ENCODE measurements at places on chromosomes 5 and 9.

DNA sequence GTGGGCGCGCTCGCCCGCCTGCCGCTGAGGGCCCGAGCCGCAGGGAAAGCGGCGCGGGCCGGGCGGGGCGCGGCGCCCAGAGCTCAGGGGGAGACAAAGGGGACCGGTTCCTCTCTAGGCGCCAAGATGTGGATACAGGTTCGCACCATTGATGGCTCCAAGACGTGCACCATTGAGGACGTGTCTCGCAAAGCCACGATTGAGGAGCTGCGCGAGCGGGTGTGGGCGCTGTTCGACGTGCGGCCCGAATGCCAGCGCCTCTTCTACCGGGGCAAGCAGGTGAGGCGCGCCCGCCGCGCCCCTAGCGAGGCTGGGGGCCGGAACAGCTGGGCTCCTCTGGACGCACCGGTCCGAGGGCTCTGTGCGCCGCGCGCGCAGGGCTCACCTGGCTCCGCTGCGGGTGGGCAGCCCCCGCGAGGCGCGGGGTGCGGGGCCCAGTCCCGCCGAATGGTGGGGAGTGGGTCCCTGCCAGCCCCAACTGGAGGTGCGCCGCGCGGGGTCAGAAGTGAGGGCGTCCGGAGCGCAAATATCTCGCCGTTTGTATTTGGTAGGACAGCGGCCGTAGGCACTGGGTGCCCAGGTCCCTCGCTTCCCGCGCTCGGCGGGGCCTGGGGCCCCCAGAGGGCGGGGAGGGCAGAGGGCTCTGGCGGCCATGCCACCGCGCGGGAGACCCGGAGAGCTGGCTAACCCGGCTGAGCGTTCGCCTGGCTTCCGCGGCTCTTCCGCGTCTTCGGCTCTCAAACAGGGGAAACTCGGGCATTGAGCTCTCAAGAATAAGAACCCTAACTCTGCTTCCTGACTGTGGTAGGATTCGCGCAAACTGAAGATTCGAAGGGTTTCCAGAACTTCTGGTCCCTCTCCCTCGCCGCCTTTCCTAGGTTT is 607 bp downstream of the UHRF2 start:
- no peak for DNase-seq

GRCh38 chr5:170986598-170986997 is 124.8 kb downstream of the RANBP17 start:
- DNase-seq, result no peak

DNA sequence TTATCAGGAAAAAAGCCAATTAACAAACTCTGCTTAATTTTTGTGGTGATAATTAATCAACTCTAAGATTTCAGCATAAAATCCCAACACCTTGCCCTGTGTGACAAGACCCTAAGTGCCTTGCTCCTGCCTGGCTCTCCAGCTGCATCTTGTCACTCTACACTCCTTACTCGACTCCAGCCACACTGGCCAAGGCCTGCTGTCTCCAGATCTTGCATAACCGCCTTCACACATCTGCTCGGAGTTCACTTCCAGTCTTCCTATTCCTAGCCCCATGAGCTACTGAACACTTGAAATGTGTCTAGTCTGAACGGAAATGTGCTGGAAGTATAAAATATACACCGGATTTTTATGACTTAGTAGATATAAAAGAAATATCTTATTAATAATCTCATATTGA is 259.6 kb downstream of the EPB41L4A start:
- no peak for DNase-seq

- peak; percentile 56 for DNase-seq
Measured at GRCh38 chr9:70257991-70258691, 637 bp upstream of the SMC5 start.

Data from C1 segment of cervical spinal cord (tissue), 14 donors.